ENCODE measurements at places on chromosomes 1 and 21.

- DNase-seq, result no peak
Measured at GRCh38 chr1:64886877-64887276, 79.5 kb downstream of the JAK1 start.

GRCh38 chr1:94383966-94384408 lies 34.2 kb upstream of the ABCD3 start:
- no peak for DNase-seq

DNA sequence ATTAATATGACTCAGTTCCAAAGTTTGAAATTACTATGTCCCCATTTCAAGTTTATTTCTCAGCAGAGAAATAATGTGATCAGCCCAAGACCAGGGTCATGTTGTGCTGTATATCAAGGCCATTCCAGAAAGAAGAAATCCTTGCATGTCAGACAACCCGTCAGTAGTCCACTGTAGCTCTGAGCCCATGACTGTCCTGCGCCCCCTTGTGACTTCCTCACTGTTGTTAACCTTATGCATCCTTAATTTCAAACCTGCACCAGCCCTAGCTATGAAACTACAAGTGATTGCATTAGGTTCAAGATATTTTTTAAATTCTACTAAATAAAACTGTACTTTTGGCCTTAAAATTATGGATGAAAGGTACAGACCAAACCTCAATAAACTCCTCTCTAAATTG lies 133.0 kb downstream of the LRRC7 start:
- no peak for DNase-seq

DNA sequence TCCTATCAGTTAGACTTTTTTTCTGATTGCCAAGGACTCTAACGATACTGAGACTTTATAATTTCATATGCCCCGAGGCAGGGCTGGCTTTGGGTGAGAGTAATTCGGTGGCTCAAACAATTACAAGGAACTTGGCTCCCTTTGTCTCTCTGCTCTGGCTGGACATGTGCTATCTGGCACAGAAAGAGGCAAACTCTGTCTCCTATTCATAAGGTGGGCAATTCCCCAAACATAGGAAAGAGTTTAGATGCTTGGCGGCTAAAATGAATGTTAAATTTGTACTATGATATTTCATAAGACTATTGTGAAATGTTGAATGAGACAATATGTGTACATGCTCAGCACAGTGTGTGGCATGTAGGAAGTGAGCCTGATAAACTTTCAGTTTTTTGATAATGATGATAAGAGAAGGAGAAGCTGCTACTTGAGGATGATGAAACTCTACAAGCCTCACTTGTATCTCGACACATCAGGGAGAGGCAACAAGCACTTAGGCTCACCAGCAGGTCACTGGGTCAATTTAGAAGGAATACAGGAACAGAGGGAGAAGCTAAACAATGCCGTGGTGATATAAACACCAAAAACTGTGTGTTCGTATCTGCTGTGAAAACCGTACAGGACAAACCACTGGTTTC lies 12.6 kb upstream of the NTPCR start:
- DNase-seq, result no peak

- no peak for DNase-seq
Measured at GRCh38 chr1:63648689-63649088, 55.5 kb downstream of the PGM1 start.

DNA sequence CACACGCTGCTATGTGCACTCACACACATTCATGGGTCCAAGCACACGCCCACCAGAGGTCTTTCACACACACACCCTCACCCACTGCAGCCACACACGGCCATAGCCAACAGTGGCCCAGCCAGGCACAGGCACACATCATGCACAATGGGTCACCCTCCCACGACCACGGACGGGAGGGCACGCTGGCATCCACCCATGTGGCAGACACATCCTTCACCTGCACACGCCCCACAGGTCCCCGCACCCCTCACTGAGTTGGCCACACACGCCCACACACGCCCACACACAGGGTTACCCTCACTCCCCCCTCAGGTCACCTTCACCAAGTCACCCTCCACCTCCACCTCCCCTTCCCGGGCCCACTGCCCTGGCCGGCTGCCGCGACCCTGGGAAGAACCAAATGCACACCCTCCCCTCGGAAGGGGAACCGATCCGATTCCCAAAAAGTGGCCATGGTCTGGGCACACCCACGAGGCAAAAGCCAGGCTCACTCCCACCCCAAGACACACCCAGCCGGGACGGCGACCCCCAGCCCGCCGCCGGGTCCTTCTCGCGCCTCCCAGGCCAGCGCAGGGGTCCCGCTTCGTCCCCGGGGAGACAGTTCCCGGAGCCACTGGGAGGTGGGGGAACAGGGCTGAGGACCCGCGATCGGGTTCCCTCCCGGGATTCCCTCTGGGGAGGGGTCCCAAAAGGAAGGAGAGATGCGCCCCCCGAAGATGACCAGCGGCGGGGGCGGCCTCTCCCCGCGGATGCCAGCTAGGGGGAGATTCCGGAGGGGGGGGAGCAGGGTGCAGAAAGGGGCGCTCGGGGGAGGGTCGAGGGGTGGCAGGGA lies 860 bp downstream of the SDC3 start:
- DNase-seq, result no peak

- DNase-seq, result no peak
Measured at GRCh38 chr1:226606311-226607267, 58.0 kb downstream of the STUM start.

DNA sequence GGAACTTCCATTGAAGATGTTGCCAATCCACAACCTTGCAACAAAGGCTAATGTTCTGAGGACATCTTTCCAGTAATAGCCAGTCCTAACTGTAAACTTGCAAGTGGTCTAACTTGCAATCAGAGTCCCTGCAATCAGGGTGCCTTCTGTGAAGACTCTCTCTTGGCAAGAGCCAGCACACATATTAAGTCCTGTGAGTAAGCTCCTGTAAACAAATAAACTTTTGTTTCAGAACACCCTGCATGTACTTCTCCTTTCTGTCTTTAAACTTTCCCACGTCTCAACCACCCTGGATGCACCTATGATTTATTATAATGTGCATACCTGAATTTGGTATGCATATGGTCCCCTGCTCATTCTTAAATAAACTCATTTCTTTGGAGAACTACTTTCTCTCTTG lies 9.1 kb downstream of the GBP7 start:
- no peak for DNase-seq

DNA sequence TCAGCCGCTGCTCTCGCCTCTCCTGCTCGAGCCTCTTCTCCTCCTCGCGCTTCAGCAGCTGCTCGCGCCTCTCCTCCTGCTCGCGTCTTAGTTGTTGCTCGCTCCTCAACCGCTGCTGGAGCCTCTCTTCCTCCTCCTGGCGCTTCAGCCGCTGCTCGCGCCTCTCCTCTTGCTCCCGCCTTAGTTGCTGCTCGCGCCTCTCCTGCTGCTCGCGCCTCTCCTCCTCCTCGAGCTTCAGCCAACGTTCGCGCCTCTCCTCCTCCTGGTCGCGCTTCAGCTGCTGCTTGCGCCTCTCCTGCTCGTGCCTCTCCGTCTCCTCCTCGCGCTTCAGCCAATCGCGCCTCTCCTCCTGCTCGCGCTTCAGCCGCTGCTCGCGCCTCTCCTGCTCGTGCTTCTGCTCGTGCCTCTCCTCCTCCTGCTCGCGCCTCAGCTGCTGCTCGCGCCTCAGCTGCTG lies 3.7 kb downstream of the TCHH start:
- DNase-seq, result no peak

- no peak for DNase-seq
Measured at GRCh38 chr1:52738893-52739292, 12.6 kb downstream of the ZYG11B start.

- DNase-seq, result no peak
Measured at GRCh38 chr1:1421147-1421906, at the start of gene ANKRD65. Gene ANKRD65, minus strand, starts transcription at chr1:1421276. Its CDS starts 271 bp downstream, at chr1:1421005.

DNA sequence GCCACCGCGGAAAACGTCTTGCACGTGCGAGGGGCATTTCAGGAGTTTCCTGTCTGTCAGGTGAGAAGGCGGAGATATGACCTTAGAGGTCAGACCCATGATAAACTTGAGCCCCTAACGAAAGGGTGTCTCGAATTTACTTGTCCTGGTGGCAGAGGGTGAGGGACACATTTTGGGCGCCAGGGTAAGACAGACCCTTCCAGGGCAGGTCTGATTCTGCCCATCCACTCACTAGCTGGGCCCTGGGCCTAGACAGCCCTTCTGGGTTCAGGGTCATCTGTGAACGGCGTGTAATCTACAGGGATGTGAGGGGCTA lies 395 bp upstream of the CSRP1 start:
- DNase-seq, result no peak

DNA sequence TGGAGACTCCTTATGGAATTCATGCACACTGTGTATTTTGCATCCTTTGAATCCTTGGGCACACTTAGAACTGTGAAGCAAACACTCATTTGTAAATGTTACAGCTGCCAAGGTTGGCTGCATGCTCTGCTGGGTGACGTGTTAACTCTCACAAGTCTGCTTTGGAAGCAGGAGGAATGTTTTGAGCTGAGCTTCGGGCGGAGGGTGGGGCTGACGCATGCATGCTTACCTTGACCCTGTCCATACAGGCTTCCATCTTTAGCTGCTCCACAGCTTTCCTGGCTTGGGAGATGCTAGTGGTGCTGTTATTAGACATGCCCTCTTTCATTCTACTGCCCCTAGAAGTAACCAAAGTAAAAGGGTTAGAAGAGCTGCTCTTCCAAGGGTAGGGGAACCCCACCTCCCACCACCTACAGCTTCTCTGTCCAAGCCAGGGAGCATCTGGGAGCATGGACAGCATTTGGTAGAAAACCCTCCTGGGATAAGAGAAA lies 66.0 kb downstream of the GNG4 start:
- DNase-seq, result no peak

- no peak for DNase-seq
Measured at GRCh38 chr1:111195002-111195684, 5.3 kb downstream of the DENND2D start.

- DNase-seq, result peak; percentile 40
Measured at GRCh38 chr1:66944330-66945274, 19.8 kb downstream of the MIER1 start.

DNA sequence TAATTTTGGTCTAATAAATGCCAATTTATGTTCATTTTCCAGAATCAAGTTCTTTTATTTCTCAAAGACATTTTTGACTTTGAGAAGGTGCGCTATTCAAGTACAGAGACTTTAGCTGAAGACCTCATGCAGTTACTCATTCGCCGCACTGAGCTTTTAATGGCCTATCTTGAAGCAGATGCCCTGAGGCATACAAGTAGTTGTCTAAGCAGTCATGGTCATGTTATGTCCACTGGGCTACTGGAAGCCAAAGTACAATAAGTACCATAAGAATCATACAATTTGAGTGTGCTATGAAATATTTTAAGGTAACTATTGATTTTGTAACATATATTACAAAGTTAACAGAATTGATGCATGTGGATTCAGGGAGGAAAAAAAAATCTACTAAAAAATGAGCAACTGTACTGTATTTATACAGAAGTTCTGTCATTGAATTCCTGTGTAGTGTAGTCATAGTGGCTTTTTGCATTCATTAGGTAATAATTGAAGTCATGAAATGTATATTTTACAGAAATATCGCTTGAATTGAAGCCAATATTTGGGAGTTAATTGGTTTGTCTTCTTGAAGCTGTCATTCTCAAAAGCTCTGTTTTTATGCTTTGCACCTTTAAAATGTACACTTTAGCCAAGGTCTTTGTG lies 13.5 kb upstream of the NEXN start:
- no peak for DNase-seq

- peak; percentile 28 for DNase-seq
Measured at GRCh38 chr1:4375812-4376211, 278.6 kb upstream of the AJAP1 start.

- DNase-seq, result no peak
Measured at GRCh38 chr21:37028570-37028969, 22.1 kb downstream of the RIPPLY3 start.

DNA sequence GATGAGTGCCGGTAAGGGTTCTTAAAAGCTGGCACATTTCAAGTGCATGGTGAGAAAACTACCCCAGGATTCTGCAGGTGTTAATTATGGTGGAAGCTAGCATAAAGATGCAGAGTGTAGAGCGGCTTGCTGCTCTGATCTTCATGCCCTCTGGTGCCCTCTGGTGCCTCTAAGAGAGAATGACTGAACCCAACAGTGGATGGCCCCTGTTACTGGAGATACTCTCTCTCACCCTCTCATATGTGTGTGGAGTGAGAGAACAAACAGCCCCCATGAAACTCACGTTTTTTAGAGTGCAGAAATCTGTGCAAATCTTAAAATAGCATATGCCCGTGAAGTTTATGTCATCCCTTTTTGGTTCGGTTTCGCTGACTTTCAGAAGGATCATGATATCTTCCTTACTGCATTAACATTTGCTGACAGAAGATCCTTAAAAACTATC lies 90.0 kb downstream of the GRIK1 start:
- DNase-seq, result peak; percentile 44

- DNase-seq, result no peak
Measured at GRCh38 chr1:91733108-91733710, 152.7 kb downstream of the TGFBR3 start.

- DNase-seq, result no peak
Measured at GRCh38 chr1:172273647-172274396, 146.7 kb upstream of the C1orf105 start.

- DNase-seq, result no peak
Measured at GRCh38 chr1:169812131-169812530, 17.4 kb upstream of the METTL18 start.

- no peak for DNase-seq
Measured at GRCh38 chr1:32871364-32872191, 866 bp upstream of the FNDC5 start.

DNA sequence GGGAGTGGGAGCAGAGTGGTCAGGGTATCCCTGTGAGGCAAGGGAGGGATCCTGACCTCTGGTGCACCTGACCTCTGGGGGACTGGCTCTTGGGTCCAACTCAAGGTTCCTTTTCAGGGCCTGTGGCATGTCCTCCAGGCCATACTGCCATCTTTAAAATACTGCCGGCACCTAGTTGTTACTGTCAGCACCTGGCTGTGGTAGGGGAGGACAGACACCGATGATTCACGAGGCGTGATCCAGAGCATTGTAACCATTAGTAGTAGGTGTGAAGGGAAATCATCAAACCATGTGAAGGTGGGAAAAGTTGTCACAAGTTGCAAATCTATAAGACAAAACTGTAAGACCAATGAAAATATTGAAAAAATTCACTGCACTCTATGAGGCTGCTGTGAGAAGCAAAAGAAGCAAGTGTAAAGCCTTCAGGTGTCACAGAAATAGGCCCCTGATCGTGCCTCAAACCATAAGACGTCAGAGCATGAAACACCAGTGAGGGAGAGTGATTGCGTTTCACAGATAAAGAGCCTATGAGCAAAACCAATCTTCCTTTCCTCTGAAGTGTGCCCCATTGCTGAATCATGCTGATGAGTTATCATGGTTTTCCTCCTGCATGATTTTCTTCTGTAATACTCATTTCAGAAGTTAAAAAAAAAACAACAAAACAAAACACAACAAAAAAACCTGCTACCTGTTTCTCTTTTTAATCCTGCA lies 55.3 kb downstream of the CDC7 start:
- DNase-seq, result no peak

- no peak for DNase-seq
Measured at GRCh38 chr21:33022489-33022827, 3.3 kb upstream of the OLIG2 start.

DNA sequence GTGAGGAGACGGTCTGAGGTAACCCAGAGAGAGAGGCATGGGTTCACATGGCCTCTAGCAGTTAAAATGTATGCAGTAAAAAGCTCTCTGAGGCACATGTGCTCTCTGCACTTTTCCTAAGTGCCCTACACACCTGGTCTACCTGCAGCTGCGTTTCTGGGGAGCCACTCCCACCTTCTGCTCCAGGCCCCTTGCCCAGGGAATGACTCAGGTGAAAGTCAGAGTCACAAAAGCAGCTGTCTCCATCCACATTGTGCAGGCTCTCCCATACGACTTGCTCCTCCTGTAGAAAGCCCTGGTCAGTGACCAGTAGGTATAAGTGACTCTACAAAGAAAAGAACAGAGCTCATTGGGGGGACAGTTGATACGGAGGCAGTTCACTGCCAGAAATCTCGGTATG lies 8.8 kb downstream of the MINDY1 start:
- DNase-seq, result no peak
